Body of pancreas (tissue), 4 donors: ENCODE measurements at places on chromosomes 3 and 15.

GRCh38 chr3:130968221-130968620, 58.4 kb downstream of the ASTE1 start:
- no peak for DNase-seq

- no peak for DNase-seq
Measured at GRCh38 chr15:69805248-69805953, 292.3 kb downstream of the TLE3 start.

GRCh38 chr15:29568840-29569532, 253.3 kb downstream of the TJP1 start:
- DNase-seq = peak; percentile 77

DNA sequence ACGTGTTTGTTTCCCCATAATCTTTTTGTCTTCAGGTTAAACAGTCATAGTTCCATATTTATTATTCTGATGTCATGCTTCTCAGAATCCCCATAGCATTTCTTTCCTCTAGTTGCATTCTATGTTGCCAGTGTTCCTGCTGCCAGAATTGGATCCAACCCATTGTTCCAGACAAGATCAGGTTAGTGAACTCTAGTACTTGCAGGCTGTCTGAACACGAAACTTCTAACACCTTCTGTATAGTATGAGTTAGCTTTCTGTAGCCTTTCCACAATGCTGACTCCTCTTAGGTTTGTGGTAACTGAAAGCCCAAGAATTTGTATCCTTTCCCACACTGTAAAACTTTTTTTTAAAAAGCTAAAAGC, 88.0 kb upstream of the ROPN1 start:
- DNase-seq = no peak

DNA sequence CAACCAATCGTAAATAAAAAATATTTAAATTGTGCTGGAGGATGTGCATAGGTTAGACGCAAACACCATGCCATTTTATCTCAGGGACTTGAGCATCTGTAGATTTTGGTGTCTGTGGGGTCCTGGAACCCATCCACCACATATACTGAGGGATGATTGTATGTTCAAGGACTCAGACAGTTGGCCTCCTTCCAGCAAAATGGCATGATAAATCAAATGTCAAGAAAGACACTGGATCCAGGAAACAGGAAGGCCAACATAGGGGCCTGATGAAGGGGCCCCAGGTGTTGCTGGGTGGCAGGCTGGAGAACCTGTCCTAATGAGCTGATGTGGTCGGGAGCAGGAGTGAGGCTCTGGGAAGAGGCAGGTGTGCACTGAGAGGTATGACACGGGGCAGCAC, 289.5 kb downstream of the GABRG3 start:
- DNase-seq = no peak

GRCh38 chr15:76664895-76665294, 240.2 kb downstream of the SCAPER start:
- DNase-seq = no peak

DNA sequence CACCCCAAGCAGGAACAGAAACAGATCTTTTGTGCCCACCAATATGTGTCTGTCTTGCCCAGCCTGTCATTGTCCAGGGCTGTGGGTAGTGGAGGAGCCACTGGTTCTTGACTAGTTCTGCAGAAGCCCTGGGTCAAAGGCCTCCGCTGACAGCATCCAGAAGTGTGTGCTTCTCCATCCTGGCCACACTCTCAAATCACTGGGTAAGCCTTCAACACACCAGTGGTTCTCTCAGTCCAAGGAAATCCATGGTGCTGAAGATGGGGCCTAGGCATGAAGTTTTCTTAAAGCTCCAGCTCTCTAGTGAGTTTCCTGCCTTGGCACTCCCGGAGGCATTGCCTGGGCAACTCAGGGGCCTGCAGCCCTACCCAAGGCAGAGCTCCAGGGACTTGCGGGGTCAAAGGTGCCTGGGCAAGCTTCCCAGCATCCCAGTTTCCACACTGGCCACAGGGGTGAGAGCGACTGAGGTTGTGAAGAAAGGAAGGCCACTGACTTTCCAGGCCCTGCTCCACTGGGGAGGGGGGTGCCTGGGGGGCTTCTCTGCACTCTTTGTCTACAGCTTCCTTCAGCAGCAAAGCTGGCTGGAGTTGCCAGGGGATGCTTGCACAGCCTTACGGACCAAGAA, 37.9 kb upstream of the RPL32 start:
- no peak for DNase-seq

- no peak for DNase-seq
Measured at GRCh38 chr3:14317057-14317553, 85.3 kb upstream of the SLC6A6 start.

DNA sequence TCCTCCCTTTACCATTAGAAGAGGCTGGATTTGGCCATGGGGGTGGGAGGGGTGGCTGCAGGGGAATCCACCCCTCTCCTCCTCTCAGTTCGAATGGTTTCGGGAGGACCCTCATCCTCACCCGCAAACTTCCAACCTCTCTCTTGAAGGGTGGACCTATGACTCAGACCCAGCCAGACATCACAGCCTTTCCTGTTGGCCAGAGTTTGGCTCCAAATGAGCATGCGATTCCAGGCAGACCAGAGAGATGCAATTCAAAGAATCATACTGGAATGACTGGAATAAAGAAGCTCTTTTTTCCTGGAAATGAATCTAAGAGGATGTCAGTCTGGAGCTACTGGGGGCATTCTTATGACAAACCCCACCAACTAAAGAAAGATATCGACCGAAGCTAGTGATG, 516.7 kb upstream of the MDFIC2 start:
- DNase-seq = no peak

GRCh38 chr3:38137615-38138348, 679 bp upstream of the MYD88 start:
- no peak for DNase-seq

- DNase-seq = no peak
Measured at GRCh38 chr3:157115069-157116006, 44.6 kb downstream of the CCNL1 start.

- peak; percentile 96 for DNase-seq
Measured at GRCh38 chr3:118801899-118802298, 232.7 kb downstream of the IGSF11 start.

- no peak for DNase-seq
Measured at GRCh38 chr15:74833376-74834107, 7.1 kb downstream of the CPLX3 start.

GRCh38 chr3:112084980-112085705, 1.0 kb upstream of the C3orf52 start:
- DNase-seq = no peak

GRCh38 chr3:138862924-138863775, 28.4 kb upstream of the PIK3CB start:
- peak; percentile 87 for DNase-seq

DNA sequence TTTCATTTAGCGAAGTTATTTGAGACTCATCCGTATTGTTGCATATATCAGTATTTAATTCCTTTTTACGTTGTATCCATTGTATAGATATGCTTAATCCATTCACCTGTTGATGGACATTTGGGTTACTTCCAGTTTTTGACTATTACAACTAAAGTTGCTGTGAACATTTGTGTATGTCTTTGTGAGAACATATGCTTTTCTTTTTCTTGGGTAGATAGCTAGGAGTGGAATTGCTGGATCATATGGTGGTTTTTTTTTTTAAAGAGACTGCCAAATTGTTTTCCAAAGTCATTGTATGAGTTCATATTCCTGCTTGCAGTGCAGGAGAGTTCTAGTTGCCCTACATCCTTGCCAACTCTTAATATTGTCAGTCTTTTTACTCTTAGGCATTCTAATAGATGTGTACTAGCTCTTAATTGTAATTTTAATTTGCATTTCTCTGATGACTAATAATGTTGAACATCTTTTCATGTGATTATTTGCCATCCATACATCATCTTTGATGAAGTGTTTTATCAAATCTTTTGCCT, 37.3 kb downstream of the NR2C2 start:
- no peak for DNase-seq

DNA sequence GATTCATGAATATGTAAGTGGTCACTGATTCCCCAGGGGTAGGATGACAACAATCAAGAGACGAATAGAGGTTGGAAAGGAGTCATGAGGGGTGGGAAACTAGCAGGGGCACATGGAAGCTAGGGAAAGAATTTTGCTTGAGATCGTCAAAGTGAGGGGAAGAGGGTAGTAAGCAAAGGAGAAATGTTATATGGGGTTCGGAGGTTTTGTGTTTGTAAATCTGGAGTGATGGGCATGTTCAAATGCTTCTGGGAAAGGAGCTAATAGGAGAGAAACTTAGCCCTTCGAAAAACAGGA, 7.9 kb downstream of the RPL14 start:
- no peak for DNase-seq

DNA sequence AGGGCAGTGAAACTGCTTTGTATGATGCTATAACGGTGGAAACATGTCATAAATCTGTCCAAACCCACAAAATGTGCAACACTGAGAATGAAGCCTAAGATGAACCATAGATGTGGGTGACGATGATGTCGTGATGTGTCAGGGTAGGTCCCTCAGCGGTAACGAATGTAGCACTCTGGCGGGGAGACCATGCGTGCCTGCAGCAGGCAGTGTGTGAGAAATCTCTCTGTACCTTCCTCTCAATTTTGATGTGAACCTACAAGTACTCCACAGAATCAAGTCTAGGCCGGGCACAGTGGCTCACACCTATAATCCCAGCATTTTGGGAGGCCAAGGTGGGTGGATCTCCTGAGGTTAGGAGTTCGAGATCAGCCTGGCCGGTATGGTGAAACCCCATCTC, 268.2 kb upstream of the LYSMD4 start:
- no peak for DNase-seq

- no peak for DNase-seq
Measured at GRCh38 chr3:107663266-107663665, 140.5 kb downstream of the BBX start.

GRCh38 chr15:29322415-29322814, 52.8 kb upstream of the NSMCE3 start:
- DNase-seq = no peak

GRCh38 chr15:57018151-57018550, 99.7 kb downstream of the TCF12 start:
- DNase-seq = no peak

- DNase-seq = no peak
Measured at GRCh38 chr3:188659449-188660090, 505.6 kb downstream of the LPP start.

DNA sequence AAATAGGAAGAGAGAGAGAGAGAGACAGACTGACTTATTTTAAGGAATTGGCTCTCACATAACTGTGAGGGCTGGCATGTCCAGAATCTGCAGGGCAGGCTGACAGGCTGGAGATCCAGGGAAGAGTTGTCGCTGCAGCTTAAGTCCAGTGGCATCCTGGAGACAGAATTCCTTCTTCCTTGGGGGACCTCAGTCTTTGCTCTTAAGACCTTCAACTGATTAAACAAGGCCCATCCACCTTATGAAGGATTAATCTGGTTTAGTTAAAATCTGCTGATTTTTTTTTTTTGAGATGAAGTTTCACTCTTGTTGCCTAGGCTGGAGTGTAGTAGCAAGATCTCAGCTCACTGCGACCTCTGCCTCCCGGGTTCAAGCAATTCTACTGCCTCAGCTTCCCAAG, 128.0 kb upstream of the ALDH1A3 start:
- DNase-seq = no peak

DNA sequence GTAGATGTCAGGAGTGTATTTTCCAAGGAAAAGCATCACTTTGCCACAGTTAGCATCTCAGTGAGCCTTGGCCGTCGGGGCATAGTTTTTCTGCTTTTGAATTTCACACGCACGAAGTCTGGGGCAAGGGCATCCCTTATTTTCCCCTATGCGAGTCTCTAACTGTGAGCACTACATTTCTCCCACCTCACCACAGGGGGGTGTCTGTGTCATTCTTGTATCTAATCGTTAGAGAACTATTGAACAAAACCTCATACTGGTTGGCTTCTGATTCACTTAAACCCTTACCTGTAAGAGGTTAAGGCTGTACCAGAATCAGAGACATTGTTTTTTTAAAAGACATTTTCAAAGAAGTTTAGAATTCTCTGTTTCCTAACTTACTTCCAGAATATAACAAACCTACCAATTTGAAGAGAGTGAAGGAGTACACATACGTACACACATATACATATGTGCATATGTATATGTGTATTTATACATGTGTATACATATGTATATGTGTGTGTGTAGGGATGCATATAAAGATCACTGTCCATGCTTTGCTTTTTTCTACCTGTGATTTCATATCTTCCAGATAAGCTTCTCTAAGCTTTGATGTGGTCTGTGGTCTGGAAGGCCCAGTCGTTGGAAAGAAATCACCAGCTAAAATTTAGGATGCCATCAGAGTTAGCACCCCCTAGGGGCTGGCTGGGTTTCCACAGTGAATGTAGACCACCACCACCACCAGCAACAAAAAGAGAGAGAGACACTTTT, 49.4 kb downstream of the MYZAP start:
- DNase-seq = no peak

DNA sequence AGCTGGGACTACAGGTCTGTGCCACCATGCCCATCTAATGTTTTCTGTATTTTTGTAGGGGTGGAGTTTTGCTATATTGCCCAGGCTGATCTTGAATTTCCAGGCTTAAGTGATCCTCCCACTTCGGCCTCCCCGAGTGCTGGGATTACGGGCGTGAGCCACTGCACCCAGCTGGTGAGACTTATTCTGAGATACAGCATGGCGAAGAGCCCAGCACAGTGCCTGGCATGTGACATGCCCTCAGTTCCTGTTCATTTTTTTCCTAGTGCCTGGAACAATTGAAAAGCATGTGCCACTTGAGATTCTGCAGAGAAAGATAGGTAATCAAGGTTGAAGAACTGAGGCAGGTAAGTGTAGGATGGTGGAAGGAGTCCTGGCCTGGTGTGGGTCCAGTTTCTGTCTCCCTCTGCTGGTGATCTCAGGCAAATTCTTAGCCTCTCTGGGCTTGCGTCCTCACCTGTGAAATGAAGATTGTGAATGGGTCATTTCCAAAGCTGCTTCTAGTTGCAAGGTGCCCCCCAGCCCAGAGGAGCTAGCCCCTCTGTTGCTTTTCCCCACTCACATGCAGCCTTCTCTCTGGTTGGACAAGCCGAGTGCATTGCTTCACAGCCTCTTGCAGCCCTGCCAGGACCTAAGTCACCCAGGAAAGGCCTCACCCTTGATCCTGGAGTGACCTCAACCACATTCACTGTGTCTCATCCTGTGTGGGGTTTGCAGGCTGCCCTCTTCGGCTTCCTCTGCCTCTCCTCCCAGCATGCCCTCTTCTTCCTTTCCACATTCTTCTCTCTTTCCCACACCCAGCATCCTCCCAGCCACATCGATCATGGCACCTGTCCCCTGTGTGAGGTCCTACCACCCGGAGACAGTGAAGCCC, 4.3 kb upstream of the RHCG start:
- no peak for DNase-seq

DNA sequence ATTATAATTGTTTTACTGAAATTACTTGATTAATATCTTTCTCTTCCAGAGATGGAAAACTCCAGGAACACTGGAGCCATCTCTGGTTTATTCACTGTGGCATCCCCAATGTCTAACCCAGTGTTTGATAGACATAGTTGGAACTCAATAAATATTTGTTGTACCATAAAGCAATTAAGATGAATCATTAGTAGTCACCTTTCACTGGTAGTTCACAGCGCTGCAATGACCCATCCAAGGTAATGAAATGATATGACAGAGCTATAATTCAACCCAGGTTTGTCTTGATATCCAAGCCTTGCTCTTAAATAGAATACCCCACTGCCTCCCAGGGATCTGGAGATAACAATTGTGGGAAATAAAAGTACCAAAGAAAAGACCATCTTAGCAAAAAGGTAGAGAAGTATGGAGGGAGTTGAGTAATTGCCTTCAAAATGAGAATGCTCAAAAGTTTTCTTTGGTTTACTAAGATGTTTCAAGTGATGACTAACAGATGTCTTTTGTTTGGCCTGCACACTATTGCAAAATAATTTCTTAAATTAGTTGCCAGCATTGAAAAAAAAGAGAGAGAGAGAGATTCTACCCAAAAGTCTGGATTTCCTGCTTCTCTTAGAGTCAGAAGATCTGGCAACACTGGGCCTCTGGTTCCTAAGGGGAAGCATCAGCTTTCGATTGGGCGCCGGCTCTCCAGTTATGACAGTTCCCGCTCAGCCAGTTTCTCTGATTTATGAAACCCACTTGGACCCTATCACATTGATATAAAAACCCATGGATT, 348.5 kb downstream of the ERC2 start:
- peak; percentile 5 for DNase-seq
